ENCODE measurements at places on chromosomes 11 and 22.

DNA sequence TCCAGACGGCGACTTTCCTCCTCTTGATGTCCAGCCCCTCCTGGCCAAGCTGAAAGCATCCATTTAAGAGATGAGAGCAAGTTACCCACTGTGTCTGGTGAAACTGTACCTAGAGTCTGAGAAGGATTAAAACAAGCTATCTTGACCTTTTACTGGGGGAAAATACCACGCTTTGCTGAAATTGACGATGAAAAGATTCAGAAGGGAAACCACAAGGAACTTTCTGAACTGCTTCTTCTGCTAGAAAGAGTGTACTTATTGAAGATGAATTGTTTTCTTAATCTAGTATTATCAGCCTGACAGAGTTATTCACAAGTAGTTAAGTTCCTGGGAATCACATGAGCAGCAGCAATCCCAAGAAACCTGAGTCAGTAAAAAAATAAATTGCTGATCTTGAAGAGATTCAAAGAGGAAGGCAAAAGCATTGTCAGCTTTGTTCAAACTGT, 13.1 kb upstream of the MS4A6A start:
- no peak for DNase-seq

- no peak for DNase-seq
These were observed 39.0 kb upstream of the AMOTL1 start for GRCh38 chr11:94728966-94729751.

GRCh38 chr11:31150011-31150410, 219.5 kb downstream of the DCDC1 start:
- no peak for DNase-seq

- no peak for DNase-seq
These were observed 2.7 kb upstream of the MYRF start for GRCh38 chr11:61749591-61750217.

DNA sequence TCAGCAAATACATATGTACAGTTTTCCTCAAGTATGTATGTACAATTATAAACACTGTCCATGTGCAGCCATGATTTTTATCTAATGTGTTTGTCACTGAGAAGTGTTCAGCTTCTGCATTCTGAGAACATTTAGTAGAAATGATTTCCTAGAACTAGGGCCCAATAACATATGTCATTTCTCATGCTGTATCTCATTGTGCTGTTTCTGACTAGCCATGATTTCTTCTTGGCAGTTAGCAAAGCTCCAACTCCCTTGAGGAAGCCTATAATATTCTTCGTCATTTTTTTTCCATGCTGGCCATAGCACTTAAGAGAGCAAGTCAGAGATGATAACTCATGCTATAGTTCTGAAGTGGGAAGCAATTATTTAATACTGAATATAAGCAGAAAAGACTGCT, 187.8 kb downstream of the DDX10 start:
- DNase-seq: no peak

Measured in NCI-H1436 (cell line).